Stimulated activated naive CD4-positive, alpha-beta T cell (primary cell): ENCODE measurements at places on chromosomes 3 and 15.

DNA sequence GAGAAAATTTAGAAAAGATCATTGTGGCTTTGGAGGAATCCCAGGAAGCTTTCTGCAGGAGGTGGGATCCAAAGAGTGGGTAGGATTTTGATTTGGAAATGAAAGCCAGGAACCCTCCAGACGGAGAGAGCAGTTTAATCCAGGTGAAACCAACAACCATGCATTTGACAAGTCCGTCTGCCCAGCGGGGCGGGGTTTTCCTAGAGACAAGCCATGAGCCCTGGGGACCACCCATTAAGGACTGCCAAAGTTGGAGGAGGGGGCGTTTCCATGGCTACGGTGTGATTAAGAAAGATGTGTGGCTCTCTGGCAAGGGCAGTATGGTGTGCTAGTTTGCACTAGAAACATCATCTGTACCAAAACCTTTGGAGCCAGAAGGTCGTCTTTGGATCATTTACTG is 53.4 kb downstream of the SRGAP3 start:
- no peak for DNase-seq

DNA sequence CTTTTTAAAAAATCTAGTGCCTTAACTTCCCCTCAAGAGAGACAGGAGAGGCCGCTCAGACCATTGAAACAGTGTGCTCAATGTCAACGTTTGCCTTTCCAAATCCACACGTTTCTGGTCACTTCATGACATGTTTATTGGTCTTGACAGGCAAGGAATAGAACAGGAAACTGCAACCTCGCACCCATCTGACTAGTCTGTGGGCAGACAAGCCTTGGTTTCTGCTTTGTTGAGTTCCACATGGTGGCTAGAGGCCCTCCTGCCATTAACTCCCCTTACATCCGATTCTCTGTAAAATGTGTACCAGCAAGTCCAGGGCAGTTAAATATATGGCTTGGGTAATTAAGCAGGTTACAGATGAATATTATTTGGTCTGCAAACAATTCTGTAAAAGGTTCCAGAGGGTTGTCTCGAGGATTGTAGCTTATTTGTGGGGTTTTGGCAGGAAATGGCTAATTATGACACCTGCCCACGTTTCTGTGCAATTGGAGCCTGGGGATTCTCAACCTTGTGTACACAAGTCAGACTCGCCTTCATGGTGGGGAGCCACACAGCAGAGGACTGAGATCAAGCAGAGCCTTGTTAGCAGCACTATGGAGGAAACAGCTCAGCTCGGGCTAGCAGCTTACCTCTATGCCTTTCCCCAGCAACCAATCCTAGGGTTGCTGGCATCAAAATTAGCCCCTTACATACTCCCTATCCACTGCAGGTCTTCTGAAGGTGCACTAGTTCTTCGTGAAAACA is 317.5 kb upstream of the IGF1R start:
- no peak for DNase-seq

GRCh38 chr3:156603379-156604017 is 48.6 kb upstream of the SSR3 start:
- DNase-seq: no peak

DNA sequence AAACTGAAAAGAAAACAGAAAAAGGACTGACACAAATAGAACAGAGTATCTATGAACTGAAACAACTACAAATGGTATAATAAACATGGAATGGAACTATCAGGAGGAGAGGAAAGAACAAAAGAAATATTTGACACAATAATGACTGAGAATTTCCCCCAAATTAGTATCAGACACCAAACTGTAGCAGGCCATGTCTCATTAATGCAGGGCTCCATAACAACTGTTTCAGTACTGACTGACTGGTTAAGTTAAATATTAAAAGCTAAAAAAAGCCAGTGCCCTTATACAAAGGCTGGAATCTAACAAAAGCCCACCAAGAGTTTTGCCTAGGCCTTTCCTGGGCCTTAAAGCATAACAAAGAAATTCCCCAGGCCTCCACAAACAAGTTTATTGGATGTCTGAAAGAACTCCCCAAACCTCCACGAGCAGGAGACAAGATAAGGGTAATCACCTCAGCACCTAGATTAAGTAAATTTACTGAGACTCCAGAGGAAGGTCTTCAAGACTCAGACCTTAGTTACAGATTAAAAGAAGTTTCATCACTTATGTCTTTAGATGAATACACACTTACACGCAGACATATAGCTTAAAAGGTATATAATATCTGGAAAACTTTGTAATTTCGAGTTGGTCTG is 45.7 kb downstream of the KPNA1 start:
- DNase-seq: no peak

DNA sequence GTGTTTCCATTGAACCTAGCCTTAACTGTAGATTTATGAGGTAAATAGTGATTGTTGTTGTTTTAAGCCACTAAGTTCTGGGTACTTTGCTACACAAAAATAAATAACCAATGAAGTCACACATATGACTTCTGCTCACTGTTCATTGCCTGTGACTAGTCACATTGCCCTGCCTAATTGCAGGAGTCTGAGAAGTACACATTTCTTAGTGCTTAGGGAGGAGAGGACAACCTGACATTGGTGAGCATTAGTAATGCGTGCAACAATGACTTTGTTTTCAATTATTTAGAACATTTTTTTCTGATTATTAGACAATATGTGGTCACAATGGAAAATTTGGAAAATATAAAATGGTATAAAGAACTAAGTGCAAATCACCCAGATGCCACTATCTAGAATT is 133.2 kb upstream of the DAZL start:
- no peak for DNase-seq
